HFFc6 (cell line): ENCODE measurements at places on chromosomes 3 and 15. TPM values are rescaled to one million over a fixed set of nuclear protein-coding genes. Genes with fewer than 3 reads are reported as not detected.

The SLC2A2 gene
- not detected in 2 replicates for total RNA-seq

The UNC13C gene
- total RNA-seq = not detected in 3 replicates

The GP9 gene
- total RNA-seq = not detected in 3 replicates

The GOLGA8G gene
- not detected in 3 replicates for total RNA-seq

The ISLR gene
- total RNA-seq = 1.9 and 4.2 TPM in 2 replicates

The MYO5C gene
- 0.02 to 0.03 TPM in 2 of 3 replicates, not detected in the other for total RNA-seq

The ACTC1 gene
- total RNA-seq = 14.2 and 22.1 TPM in 2 replicates

The BFSP2 gene
- not detected in 2 replicates for total RNA-seq

The TGM5 gene
- total RNA-seq = not detected in 3 replicates

The TRIM42 gene
- not detected in 2 replicates for total RNA-seq

The TRPM1 gene
- 0.17 to 0.29 TPM in 2 of 3 replicates, not detected in the other for total RNA-seq

The IRAK2 gene
- total RNA-seq = 2.4 to 3.9 TPM (median 3.0 TPM) in 3 replicates

The C3orf62 gene
- total RNA-seq = 2.7 to 3.0 TPM (median 2.7 TPM) in 3 replicates

The DNAJC13 gene
- total RNA-seq = 53.5 to 63.7 TPM (median 57.2 TPM) in 3 replicates
